ENCODE measurements at places on chromosomes 1 and 21.

- DNase-seq = no peak
Measured at GRCh38 chr1:115056395-115056798, 26.8 kb downstream of the TSHB start.

DNA sequence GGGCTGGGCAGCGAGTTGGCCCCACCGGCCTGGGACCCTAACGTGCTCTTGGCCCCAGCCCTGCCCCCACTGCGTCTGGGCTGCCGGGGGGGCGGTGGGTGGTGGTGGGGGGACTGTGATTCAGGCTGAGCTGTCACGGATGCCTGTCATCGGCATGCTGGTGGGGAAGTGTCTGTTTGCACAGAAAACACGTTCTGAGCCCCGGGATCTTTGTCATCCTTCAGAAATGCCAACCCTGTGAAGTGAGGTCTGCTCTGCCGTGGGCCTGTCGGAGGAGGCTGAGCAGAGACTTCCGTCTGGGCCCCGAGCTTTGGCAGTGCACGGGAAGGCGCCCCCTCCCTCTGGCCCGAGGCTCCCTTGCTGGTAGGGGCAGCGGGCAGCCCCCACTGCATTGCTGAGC lies 24.3 kb upstream of the PLCH2 start:
- no peak for DNase-seq

DNA sequence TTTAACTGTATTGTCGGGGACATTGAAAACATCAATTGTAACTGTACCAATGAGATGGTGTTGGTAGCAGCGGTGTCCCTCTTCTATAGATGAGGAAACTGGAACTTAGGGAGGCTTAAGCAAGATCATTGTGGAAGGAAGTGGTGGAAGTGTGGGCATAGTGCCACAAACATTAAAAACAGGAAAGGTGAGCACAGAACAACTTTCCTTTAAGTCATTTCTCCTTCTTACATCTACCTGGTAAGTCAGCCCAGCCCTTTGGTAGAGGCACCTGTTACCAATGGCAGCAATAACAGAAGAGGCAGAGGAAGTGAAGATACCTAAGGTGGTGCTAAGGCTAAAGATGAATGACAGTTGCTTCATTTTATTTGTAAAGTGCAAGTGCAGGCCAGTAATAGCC lies 12.0 kb upstream of the CTSS start:
- DNase-seq = no peak

- peak; percentile 23 for DNase-seq
Measured at GRCh38 chr21:25561668-25562641, 45.3 kb downstream of the MRPL39 start.

DNA sequence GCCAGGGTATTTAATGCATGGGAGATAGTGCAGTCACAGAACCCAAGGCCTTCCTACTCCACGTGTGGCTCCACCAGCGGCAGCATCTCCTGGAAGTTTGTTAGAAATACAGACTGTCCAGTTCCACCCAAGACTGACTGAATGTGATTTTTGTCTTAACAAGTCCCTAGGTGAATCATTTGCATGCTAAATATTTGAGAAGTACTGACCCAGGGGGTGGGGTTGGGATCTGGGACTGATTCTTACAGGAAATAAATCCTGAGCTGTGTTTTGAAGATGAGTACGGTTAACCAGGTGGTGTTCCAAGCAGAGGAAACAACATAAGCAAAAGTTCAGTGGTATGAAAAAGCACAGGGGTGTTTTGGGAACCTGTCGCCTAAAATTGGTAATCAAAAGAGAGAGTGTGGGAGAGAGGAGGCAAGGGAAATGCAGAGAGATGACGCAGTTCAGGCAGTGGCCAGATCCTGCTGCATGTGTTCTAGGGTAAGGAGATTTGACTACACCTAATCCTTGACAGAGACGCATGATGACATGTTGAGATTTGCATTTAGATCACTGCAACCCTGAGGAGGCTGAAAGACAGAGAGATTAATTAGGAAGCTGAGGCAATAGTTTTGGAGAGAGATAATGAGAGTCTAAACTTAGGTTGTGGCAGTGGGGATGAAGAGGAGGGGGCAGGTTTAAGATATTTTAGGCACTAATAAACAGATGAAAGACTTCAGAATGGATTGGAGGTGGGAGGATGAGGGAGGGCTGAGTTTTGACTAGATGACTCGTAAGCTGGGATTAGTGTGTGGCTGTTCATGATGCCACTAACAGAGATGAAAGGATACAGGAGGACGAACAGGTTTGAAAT lies 3.7 kb upstream of the ZNF326 start:
- no peak for DNase-seq

DNA sequence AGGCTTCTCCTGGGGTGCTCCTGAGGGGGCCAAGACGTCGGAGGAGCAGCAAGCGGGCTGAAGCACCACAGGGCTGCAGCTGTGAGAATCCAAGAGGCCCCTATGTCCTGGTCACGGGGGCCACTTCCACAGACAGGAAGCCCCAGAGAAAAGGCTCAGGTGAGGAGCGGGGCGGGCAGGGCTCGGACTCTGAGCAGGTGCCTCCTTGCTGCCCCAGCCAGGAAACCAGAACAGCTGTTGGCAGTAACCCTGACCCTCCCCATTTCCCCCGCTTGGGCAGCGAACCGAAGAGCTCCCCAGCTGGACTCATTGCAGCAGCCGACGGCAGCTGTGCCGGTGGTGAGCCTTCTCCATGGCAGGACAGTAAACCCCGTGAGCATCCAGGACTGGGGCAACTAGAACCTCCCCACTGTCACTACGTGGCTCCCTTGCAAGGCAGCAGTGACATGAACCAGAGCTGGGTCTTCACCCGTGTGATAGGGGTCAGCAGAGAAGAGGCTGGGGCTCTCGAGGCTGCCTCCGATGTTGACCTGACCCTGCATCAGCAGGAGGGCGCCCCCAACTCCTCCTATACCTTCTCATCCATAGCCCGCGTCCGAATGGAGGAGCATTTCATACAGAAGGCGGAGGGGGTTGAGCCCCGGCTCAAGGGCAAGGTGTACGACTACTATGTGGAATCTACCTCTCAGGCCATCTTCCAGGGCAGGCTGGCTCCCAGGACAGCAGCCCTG lies 625 bp downstream of the KLHDC7A start:
- DNase-seq = no peak

DNA sequence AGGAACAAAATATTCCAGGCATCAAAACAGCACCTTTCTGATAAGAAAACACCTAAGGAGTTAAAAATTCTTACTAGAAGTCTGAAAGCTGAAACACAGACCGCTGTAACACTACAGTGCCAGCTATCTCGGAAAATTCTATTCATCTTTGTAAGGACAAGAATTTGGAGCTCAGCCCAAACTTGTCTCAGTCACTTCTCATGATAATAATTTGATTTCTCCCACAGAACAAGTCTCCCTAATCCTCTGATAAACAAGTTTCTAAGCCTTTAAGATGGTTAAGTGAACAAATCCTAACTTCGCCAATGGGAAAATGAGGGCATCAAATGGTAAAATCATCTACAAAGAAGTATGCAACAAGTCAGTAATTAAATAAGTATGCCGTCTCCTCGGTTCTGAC lies 59.9 kb downstream of the SIPA1L2 start:
- no peak for DNase-seq

GRCh38 chr1:207866471-207867135 lies 44.3 kb downstream of the CD34 start:
- no peak for DNase-seq

DNA sequence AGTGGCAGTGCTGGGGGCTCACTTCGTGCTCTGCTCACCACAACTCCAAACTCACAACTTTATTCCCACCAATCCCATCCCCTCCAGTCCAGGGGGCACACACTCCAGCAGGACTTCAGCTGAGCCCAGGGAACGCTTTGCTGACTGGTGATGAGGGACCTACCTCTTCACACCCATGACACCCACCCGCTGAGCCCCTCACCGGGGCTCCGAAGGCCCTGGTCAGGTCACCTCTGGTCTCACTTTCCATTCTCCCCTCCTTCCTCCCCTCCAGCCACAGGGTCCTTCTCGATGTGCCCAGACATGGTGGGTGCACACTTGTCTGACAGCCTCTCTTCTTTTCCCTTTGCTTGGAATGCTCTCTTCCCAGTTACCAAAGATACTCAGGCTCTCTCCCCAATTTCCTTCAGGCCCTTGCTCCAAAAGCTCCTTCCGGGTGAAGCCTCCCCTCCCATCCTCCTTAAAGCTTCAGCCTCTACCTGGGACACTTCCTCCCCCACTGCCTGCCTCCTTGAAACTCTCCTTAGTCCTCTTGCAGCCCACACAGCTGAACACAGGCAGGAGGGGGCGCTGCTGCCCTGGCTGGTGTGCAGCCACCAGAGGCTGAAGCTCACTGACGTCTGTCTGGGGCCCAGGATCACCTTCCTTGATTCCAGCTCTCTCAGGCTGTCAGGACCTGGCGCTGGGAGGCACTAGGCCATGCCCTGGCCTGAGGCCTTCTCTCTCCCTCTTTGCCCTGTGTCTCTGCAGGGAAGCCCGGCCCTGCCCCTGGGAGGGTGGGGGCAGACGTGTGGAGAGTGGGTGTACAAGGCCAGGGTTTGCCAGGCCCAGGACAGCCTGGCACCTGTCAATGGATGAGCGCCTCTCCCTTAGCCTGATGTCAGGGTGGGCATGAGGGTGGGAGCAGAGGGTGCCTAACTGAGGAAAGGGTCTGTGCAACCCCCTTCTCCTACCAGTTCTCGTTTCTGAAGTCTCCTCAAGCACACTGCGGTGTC lies 1.6 kb downstream of the KCNE1 start:
- DNase-seq = no peak

- DNase-seq = no peak
Measured at GRCh38 chr1:200771625-200772555, 33.2 kb downstream of the CAMSAP2 start.

GRCh38 chr1:43344267-43344850 lies 6.7 kb downstream of the MPL start:
- DNase-seq = no peak

- DNase-seq = no peak
Measured at GRCh38 chr1:16342331-16343062, 9.8 kb downstream of the FBXO42 start.

DNA sequence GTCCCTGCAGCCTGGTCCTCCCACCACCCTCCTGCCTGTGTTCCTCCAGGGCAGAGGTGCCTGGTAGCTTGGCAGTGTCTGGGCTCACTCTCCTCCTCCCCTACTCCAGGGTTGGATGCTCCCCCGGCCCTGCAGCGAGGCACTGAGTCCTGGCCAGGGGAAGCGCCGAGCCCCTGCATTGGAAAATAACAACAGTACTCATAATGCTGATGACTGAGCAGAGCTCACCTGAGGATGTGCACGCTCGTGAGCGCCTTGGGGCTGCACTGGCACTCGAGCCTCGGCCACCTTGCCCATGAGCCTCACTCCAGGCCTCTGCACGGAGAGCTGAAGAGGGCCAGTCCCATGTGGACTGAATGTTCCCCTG lies 6.0 kb upstream of the ACTRT2 start:
- no peak for DNase-seq

- no peak for DNase-seq
Measured at GRCh38 chr1:233512538-233512937, 101.4 kb upstream of the KCNK1 start.

DNA sequence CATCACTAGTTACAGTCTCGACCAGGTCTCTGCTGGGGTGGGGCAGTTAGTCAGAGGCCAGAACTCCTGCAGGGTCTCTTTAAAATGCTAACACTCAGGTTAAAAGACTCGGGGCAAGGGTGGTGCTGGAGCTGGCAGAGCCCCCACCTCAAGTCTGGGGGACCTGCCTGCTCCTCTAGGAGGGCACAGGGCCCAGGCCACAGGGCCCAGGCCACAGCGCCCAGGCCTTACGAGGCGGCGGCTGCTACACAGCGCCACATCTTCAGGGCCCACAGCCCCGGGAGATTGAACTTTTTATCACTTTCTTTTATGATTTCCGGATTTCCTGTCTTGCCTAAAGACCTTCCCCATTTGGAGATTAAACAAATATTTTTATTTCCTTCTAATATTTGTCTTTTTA lies 10.4 kb downstream of the MPZ start:
- DNase-seq = no peak

GRCh38 chr1:40392221-40392620 lies 18.7 kb downstream of the SMAP2 start:
- no peak for DNase-seq

- DNase-seq = no peak
Measured at GRCh38 chr1:118841521-118841920, 146.6 kb downstream of the TBX15 start.

- DNase-seq = no peak
Measured at GRCh38 chr1:155009221-155009711, 6.7 kb downstream of the ZBTB7B start.

GRCh38 chr1:222525951-222526350 lies 22.0 kb downstream of the HHIPL2 start:
- DNase-seq = no peak

GRCh38 chr21:41133874-41134522 lies 34.0 kb upstream of the BACE2 start:
- DNase-seq = no peak

DNA sequence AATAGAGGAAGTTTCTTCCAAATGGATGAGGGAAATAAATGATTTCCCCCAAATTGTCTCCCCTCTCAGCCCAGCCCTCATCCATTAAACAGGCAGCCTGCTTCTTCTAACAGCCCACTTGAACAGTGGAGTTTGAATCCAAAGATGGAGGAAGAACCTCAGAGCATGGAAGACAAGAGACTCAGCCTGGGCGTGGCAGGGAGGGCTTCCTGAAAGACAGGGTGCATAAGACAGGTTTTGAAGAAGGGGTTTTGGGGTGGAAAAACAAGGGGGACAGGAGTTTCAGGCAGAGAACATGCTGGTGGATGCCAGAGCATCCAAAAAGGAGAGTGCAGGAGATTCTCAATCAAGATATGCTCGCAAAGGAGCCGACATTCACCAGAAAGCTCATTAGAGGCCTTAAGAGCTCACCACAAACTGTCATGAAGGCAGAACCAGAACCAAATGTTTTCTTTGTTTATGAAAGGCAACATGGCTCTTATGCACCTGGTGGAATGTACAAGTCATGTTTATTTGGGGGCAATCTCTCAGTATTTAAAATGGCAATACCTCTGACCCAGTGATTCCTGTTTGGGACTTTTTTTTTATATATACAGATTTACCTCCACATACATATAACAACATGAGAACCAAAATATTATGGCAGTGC lies 26.5 kb upstream of the TSPEAR start:
- no peak for DNase-seq

DNA sequence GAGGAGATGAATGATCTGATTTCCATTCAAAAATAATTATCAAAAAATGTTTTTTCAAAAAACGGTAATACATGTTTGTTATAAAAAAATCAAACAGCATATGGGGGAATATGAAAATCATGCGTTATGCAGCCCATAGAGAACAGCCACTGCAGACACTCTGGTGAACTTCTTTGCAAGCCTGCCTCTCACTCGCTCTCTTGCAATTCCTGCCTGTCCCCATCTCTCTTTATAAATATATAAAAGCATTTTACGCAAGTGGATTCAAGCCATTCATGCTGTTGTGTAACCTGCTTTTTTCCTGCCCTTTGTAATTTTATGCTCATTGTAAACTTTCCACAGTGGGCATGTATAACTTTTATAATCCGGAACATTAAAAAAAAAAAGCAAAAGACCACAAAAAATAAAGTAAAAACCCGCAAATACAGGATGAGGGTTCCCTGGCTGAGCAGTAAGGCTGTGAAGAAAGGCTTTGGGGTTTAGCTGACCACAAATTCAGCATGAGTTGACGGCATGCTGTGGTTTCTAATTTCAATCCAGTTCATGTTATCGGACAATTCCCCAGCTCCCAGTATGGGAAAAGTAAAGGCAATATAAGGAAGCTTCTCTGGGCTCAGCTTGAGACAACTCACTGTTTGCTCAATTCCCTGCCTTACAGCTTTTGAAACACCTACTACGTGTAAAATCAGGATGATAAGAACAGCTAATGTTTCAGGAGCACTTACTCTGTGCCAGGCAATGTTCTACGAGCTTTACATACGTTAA lies 52.8 kb upstream of the ZBTB40 start:
- no peak for DNase-seq

GRCh38 chr1:66283622-66284041 lies 250.3 kb upstream of the SGIP1 start:
- DNase-seq = no peak

- DNase-seq = no peak
Measured at GRCh38 chr21:46666941-46667740, 31.7 kb downstream of the PRMT2 start.
